ENCODE measurements at places on chromosomes 2 and 18.
A peak's percentile ranks its signal among the peaks of the same experiment; 100 is the strongest.

DNA sequence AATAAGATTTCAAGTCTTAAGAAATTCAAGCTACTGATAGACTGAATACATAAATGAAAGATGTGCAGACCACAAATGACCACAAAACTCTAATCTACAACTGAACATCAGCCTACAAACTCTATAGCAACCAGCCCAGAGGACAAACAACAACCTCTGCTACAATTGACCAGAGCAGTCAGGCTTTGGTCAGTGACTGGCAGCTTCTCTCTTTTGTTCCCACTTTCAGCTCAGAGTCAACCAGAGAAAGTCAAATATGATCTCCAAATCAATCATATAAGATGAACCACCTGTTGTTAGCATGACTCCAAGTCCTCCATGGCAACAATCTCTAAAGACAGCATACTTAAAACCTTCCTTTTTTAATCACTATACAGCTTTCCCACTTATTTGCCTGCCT lies 996.2 kb downstream of the SUCLG1 start:
- DNase-seq, result no peak

GRCh38 chr2:108945969-108946368 lies 43.1 kb downstream of the EDAR start:
- no peak for DNase-seq

- DNase-seq, result no peak
Observed at GRCh38 chr2:34104601-34105000, 505.5 kb upstream of the FAM98A start.

- DNase-seq, result no peak
Observed at GRCh38 chr18:69414184-69414583, 13.5 kb downstream of the DOK6 start.

DNA sequence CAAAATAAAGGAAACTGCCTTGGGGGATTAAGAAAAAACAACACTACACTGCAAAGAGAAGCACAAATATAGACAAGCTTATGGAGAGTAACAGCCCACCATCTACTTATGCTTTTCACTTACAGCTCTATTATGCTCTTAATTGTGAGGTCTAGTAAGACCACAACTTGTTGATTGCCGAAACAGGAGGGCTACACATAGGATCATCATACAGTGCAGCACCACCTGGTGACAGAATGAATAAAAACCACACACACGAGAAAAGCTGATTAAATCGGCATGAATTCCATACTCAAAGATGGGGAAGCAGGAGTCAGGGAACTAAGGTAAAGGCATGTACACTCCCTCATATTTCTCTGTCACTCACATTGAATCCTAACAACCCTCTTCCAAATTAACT lies 259.2 kb downstream of the IKZF2 start:
- DNase-seq, result peak; percentile 1

- DNase-seq, result no peak
Observed at GRCh38 chr2:144261336-144261735, 258.6 kb downstream of the ZEB2 start.

DNA sequence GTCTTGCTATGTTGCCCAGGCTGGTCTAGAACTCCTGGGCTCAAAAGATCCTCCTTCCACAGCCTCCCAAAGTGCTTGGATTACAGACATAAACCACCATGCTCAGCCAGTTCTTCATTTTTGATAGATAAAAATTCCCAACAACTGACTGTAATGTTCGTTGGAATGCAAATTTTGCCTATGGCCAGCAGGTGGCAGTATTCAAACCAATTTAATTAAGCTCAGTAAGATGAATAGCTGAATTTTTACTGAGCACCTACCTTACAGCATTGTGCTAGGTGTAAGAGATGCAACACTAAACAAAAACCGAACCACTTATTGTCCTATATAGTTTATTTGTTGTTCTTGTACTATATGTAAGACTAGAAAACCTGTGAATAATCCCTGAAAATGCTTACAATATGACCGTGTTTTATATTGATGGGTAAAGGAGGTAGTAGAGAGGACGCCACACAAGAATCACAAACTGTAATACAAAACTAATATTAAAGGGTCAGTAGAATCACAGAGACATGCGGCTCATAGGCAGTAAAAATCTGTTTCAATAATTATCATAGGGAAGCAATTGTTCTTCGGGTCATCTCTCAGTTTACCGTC lies 8.2 kb upstream of the TMEM182 start:
- DNase-seq, result peak; percentile 40

GRCh38 chr2:145253492-145253891 lies 733.6 kb upstream of the ZEB2 start:
- no peak for DNase-seq

- DNase-seq, result peak; percentile 65
Observed at GRCh38 chr2:27303093-27304025, 4.9 kb downstream of the UCN start.

GRCh38 chr2:27798486-27798885 lies 27.0 kb downstream of the MRPL33 start:
- no peak for DNase-seq

DNA sequence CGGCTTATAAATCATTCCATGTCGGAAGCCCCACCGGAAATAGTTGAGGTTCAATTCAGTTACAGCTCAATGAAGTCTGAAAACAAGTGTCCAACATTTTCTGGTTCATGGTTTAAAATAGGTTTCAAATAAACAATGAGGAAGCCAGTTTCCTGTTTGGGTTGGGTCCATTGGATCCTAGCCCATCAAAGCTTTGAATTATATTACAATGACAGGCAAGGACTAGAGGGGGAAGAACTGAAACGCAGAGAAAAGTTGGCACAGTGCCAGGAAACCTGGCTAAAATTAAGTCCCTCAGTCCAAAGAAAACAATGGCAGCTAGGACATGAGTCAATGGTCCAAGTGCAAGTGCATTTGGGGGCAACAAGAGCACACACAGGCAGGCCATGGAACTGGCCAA lies 32.0 kb downstream of the SLC14A1 start:
- DNase-seq, result no peak

- DNase-seq, result no peak
Observed at GRCh38 chr2:61420991-61421544, 49.8 kb downstream of the USP34 start.
